ENCODE measurements at places on chromosomes 4 and X.

DNA sequence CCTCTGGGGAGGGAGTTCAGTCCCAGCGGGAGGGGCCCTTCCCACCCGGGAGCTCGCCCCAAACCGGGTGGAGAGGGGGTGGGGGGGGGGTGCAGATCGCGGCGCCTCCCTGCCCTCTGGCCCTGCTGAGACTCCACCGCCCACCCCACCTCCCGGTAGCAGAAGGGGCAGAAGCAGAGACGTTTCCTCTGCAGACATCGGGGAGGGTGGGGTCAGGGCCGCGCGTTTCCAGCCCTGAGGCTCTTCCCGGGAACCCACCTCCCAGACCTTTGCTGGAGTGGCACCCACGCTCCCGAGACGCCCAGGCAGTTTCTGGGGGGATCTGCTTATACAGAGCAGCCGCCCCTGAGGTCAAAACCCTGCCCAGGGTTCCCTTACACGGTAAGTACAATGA, 30.2 kb downstream of the CPLX1 start:
- no peak for DNase-seq

DNA sequence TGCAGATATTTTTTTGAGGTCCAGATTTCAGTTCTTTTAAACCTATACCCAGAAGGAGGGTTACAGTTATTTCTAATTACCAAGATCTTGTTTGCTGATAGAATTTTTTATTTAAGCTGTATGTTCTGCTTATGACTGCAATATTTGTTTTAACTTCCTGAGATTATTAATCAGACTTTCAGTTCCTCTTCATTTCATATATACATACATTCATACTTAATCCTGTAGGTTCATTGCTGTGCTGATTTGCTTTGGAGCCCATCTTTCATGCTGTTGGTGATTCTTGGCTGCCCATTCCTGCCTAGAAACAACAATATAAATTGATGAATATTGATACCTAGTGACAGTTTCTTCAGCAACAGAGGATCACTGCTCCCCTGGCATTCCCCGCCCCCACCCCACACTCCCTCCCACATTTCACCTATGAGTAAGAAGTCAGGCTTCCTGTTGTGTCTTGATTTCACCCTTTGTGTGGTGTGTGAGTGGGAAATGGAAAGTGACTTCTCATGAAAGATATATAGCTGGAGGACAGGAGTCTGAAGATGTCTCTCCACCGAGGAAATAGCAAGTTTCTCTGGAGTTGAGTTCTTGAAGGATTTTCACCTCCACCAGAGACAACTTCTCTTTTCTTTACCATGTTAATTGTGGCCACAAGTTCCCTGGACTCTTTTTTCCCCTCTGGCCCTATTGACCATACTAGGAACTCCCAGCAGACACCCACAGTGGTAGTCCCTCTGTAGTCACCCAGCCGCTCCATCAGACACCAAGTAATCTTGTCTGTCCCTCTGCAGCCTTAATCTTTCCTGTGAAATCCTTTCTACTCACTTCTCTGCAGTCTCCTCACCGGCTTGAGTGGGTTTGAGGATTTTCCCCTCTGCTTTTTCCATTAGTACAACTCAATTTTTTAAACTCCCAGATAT, 118.4 kb downstream of the ASB9 start:
- no peak for DNase-seq

DNA sequence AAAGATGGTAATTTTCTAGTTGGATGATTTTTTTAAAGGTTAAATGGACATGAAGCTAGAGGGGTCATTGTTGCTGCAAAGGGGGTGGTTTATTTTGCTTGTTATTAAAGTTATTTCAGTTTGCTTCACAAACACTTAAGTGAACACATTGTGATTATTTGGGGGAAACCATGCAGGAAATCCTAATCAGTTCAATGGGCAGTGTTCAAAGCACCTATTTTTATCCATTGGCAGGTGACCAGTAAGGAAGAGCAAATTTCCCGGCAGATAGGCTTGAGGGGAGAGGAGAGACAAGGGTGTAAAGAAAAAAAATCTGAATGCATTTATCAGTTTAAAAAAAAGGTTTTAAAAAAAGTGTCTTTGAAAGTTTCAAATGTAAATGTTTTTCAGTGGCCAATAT, 17.6 kb downstream of the GPR174 start:
- DNase-seq, result no peak

DNA sequence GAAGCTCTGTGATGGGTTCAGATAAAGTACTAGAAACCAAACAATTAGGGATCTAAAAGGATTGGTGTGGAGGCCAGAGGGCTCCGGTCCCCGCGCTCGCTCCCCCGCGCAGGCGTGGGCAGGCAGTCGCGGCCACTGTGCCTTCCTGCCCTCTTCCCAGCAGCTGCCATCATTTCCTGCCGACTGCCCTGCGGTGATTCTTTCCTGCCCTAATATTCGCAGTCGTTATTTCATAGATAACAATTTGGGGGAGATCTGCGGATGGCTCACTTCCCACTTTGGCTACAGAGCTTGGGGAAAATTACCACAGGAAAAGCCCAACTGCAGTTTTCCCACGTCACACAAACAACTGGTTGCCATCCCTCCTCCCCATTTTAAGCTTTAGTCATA, 2.2 kb downstream of the GRIA2 start:
- DNase-seq, result no peak

GRCh38 chr4:172813359-172813923, 355.2 kb upstream of the GALNT7 start:
- DNase-seq, result peak; percentile 73

DNA sequence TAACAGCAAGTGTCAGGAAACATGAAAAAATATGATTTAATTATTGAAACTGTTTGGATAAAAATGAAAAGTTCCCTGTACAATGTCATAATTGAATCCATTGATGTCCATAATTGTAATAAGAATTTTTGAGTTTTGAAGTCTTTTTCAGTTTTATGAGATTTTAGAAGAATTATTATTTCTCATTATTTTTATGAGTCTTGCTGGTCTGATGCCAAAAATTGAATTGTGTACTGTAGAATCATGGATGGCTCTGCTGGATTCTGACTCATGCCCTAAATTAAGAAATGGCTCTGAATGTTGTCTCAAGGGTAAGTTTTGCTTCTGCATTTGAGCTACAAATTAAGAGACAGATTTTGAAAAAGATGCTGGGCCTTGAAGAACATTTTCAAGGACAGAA, 132.8 kb upstream of the MAP9 start:
- peak; percentile 4 for DNase-seq

DNA sequence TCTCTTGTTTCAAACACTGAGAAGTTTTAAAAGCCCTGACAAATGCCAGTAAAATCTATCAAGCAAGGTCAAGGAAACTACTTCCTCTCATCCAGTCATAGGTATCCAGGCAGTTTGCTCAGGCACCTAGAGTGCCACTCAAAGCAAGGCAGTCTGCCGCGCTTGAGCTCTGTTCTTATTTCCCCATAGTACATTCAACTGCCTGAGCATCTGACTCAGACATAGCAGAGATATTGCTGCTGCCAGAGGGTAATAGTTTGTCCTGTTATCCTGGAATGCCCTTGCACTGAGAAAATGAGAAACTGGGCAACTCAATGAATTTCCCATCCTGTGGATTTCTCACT, 16.1 kb upstream of the ATP8A1 start:
- no peak for DNase-seq

- no peak for DNase-seq
Observed at GRCh38 chrX:134171661-134172587, 65.1 kb upstream of the CCDC160 start.

DNA sequence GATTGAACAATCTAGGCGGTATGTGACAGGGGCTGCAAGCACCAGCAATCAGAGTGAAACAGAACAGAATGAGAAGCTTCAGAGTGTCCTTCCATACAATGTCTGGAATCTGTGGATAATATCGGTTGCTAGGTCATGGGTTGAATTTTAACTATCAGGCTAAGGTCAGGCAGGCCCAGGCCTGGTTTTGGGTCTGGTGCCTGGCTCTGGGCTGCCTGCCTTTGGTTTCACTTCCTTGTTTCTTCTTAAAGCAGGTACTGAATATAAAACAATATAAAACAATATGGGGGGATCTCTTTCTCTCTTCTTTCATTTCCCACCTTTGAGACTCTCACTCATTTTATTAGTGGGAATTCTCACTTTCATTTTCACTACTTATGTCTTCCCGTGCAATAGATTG, 962.0 kb downstream of the CCSER1 start:
- no peak for DNase-seq

DNA sequence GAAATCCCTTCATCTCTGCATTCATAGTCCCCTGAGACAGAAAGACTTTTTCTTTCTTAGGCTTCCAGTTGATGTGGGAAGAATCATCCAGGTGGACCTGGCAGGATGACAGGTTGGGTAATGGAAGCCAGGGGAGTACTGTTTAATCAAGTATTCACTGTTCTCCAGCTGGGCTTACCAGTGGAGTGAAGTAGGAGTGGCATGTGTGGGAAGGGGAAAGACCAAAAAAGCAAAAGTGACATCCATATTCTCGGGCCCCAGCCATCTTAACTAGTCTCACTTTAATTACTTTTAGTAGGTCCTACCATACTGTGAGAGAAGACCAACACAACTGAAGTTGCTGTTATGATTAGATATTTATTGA, 18.5 kb downstream of the VSIG4 start:
- DNase-seq, result peak; percentile 80

- peak; percentile 38 for DNase-seq
Observed at GRCh38 chr4:146522869-146523205, 1.1 kb upstream of the SLC10A7 start.

GRCh38 chr4:126405369-126405982, 1090.7 kb downstream of the FAT4 start:
- peak; percentile 0 for DNase-seq

- DNase-seq, result no peak
Observed at GRCh38 chr4:7275067-7275466, 82.7 kb downstream of the SORCS2 start.

DNA sequence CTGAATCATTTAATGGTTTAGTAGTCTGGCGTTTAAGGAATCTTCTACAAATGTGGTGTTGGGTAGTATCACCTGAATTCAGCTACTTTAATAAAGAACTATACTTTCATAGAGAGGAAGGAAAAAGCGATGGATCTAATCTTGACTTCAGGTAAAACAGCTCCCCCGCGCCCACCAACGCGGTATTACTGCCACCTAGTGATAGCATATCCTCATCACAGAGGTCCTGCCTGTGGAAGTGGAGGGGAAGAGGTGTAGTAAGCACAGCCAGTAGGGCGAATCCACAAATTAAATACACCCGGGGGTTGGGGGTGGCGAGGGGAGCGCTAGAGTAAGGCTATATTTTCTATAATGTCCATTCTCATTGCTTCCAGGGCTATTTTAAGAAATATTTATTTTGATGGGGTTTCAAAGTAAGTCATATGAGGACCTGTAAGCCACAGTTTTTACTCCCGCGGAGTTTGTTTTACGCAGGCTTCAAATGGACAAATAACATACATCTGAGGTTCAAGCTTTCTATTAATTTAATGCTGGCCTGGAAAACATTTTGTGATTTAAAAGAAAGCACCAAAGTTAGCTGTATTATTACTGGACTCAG, 8.3 kb upstream of the DAPP1 start:
- DNase-seq, result peak; percentile 15

GRCh38 chr4:75924309-75924827, 16.4 kb downstream of the NAAA start:
- DNase-seq, result no peak

DNA sequence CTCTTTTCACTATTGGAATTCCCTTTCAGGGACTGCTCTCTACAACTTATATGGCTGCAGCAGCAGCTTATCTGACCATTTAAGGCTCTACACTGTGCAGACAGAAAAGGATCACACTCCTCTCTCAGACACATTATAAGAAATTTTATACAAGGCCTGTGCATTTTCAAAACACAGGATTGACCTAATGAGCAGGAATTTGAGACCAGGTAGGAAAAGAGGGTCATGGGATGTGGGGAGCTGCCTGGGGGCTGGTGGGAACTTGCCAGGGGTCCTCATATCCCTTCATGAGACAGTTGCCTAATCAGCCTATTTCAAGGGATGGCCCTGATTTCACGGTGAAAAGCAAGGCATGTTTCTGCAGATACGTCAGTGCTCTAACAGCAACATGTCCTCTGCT, 77.1 kb downstream of the SORBS2 start:
- no peak for DNase-seq

GRCh38 chrX:97860226-97860625, 976.5 kb downstream of the RPA4 start:
- DNase-seq, result no peak

DNA sequence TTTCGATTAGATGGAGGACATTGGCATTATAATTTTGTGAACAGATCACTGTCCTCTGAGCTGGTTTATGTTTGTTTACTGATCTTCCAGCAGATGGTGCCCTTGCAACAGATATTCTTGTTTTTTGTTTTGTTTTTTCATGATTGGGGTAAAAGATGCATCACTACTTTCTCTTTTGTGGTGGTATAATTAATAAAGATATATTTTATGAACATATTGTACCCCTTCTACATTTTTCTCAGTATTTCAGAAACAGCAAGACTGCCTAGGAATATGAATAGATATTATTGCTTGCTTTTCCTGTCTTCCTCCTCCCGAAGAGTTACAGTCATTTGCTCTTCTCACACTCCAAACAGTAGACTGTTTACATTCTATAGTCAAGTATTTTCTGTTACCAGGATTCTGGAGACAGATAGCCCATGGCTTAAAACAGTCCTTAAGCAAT, 905.2 kb downstream of the TRAM1L1 start:
- DNase-seq, result no peak

- DNase-seq, result no peak
Observed at GRCh38 chr4:43331226-43332051, 438.9 kb downstream of the GRXCR1 start.

DNA sequence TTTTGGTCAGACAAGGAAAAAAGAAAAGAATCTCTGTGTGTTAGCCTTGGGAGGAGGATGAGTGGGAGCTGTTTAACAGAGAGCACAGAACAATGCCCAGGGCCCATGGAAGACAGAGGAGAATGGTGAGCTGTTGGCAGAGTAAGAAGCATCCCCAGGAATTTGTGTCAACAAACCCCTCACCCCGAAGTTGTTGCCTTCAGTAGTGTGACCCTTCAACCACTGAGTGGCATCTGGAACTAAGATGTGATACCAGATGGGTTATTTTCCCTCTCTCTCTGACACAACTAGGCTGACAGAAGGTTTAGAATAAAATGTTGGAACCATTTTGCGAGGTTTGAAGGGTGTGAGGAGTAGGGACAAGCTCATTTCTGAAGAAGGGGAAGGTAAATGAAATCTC, 25.1 kb downstream of the IGSF1 start:
- DNase-seq, result no peak

- DNase-seq, result no peak
Observed at GRCh38 chr4:64935469-64936001, 526.3 kb upstream of the TECRL start.

GRCh38 chr4:145773581-145774234, 93.8 kb downstream of the C4orf51 start:
- DNase-seq, result no peak

- no peak for DNase-seq
Observed at GRCh38 chr4:46425775-46426400, 36.0 kb upstream of the GABRA2 start.

DNA sequence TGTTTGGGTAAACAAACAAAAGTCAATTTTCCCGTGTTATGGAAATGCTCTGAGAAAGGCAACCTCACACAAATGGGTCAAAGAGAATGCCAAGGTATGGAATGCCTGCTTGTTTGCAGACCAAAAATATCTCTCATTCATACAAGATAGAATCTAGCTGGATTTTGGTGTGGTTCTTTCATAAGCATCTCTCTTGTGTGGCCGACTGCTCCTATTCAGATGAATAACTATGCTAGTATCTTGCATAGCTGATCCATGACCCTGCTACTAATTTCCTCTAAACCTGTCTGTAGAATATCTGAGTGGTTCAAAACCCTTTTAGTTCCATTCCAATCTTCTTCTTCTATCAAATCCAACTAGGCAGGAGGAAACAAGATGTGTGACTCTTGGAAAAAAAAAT, 28.2 kb upstream of the SORBS2 start:
- no peak for DNase-seq

- peak; percentile 16 for DNase-seq
Observed at GRCh38 chr4:1771555-1772305, 21.4 kb upstream of the FGFR3 start.

All from MV-4-11 (cell line).